Stimulated activated CD4-positive, alpha-beta T cell treated with anti-CD3 and anti-CD28 coated beads, Interleukin-12 subunit alpha, Interleukin-12 subunit beta, amount 100 ng/mL, for 24 hours (primary cell): ENCODE measurements at places on chromosomes 16 and 17.

- DNase-seq = no peak
These were observed 129.2 kb upstream of the NACA2 start for GRCh38 chr17:61720016-61720795.

- DNase-seq = no peak
These were observed 10.9 kb upstream of the HS3ST6 start for GRCh38 chr16:1929105-1929504.

DNA sequence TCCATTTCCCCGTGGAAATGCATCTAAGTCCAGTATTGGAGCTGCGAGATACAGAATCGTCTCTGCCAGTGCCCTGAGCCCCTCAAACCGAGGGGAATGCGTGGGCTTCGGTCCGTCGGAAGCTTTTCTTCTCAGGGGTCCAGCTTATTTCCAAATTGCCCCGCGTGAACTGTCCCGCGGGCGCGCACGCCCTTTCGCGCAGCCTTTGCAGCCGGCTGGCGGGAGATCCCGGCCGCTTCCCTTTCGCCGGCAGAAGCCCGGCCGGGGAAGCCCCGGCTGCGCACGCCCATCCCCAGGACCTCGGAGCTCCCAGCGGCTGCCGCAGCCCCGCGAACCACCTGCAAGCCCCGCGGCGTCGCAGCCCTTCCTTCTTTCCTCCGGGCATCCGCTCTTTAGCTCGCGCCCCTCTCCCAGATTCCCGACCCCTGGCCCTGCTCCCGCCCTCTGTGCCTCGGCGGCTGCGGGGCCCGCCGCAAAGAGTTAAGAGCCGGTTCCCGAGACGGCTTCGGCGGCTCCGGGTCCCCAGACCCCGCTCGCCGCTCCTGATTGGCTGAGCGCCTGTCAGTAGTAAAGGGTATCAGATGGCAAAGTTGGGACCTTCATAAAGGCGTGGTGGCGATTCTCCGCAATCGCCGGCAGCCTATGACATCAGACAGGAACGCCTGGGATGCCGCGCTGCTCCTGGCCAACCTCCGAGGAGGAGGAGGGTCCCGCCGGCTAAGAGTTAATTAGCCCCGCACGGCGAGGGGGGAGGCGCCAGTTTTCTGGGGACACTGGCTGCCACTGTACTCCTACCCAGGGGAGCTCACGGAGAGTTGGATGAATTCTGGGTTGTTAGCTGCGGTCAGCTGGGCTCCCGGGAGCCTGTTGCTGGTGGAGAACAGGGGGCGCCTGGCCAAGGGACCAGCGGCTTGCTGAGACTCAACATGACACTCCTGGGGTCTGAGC is at the start of gene MYOCD:
Gene MYOCD (plus strand): TSS at position 628 of the 948 bp plus-strand sequence. CDS start 299 bp downstream, at position 927.
- no peak for DNase-seq

GRCh38 chr17:83083368-83084201 is 4.2 kb downstream of the METRNL start:
- peak; percentile 11 for DNase-seq

GRCh38 chr17:1711804-1712203 is 1.6 kb upstream of the TLCD2 start:
- no peak for DNase-seq

DNA sequence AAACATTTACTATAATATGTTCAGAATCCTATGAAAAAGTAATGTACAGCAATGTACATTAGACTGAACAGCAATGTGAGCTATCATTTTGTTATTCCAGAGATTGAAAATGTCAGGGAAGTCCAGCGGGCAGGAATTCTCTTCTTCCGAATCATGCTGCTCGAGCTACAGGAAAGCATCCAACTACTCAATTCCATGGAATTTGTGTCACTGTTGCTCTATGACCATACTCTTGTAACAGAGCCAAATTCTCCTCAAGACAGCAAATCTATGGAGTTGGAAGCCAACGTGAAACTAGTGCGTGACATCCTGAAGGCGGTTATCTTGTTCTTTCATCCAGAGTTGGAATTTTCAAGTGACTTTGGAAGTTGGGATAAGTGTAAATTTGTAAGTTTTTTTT is 24.8 kb upstream of the NSRP1 start:
- no peak for DNase-seq

DNA sequence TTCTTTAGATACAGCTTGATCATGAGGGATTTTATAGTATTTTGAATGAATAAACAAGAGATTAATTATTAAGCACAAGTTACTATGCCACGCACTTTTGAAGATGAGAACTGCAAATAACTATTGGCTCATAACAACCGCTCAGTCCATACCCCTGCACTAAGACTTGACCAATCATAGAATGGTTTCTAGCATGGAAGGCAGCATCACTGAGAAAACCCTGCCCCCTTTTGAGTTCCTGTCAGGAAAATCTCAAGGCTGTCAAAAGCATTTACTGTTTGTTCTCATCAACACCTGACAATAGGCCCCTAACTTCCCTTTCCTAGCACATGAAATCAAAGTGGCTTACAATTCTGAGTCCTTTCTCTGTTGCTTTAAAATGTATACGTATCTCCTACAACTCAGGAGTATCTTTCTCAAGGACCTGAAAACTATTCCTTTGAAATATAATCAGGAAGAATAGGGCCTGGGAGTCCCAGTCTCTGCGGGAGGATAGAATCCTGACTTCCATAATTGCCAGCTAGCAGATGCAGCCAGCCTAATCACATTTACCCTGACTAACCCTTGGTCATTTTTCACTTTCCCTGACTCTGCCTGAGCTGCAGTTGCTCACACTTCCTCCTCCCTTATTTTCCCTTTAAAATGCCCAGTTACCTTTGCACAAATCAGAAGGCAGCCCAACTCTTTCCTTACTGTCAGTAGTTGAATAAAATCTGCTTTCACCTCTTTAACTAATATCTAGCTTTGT is 9.1 kb upstream of the MMD start:
- no peak for DNase-seq

DNA sequence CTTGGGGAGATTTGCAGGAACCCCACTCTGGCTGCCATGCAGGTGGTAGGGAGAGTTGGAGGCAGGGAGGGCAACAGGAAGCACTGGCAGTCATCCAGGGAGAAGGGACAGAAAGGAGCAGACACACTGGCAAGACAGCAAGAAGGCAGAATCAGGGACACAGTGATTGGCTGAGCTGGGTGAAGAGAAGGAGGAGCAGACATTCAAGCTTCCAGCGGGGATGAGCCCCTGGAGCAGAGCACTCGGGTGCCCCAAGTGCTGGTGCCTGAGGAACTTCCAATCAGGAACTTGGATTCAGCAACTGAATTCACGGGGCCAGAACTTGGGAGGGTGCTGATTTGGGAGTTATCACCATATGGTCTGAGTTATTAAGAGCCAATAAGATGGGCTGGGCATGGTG is 6.3 kb upstream of the ITGA3 start:
- no peak for DNase-seq

DNA sequence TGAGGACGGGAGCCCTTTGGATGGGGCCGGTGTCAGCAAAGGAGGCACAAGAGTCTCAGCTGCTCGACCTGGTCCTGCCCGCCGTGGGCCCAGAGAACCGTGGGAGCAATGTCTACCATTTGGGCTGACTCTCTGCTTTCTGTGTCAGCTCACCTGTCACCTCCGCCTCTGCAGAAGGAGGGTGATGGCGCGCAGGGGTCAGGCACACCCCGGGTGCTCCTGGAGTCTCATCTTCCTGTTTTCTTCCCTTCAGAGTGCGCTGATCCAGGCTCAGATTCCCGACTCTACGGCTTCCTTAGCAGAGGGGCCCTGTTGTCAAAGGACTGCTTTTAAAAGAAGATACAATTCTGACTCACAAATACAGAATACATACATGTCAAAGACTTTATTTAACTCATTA is 167.1 kb downstream of the BANP start:
- DNase-seq = no peak
